Activated CD4-positive, alpha-beta memory T cell treated with anti-CD3 and anti-CD28 coated beads for 36 hours (primary cell): ENCODE measurements at places on chromosomes 12 and 14. TPM values are rescaled to one million over a fixed set of nuclear protein-coding genes. Genes with fewer than 3 reads are reported as not detected.

DNA sequence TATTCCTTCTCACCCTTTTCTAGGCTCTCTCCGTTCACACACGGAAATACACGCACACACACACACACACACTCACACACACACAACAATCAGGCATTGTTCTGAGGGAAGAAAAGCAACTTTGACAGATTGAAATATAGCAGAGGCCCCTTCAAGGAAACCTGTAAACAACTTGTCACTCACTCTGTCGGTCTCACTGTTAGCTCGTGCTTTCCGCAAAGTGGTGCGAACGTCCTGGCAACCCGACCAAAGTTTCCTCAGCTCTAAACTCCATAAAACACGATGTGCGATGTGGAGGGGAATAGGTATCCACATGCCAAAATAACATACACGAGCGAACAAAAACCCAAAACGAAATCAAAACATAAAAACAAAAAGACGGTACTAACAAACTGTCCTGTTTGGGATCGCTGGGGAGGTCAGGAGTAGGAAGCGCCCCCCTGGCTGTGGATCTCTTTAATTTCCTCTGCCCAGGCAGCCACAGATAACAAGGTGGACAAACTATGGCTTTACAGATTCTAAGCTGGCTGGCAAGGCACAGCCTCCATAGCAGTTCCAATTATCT lies 822 bp upstream of the SOX5 start:
- DNase-seq: no peak

DNA sequence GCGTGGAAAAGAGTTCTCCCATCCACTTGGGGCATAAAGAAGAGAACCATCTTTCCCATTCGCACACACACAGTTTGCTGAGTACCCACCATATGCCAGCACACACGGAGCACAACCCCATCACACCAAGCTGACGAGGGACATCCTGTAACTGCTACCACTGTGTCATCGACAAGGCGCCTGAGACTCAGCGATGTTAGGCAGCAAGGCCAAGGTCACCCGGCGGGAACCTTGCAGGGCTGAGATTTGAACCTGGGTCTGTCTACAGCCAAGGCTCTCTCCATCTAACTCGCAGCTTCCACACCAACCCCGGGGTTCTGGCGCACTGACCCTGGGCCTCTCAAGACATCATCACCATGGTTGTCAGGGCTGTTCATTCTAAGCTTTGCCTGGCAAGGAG lies 60.0 kb downstream of the CCDC85C start:
- DNase-seq: no peak

GRCh38 chr14:101065246-101065645 lies 161.7 kb upstream of the RTL1 start:
- no peak for DNase-seq

DNA sequence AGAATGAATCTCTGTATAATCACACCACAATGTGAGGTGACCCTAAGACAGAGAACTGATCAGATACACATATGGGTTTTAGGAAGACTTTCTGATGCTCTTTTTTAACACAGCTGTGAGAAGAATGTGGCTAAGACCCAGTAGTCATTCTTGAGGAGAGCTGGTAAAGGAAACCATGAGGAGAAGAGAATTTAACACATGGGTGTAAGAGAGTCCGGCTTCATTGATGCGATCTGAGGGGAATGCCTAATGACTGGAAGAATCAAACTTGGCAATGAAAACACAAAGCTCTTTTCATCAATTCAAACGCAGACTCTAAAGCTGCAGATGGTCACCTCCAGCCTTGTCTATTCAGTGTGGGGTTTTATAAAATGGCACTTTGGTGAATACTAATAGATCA lies 79.3 kb downstream of the FOXA1 start:
- no peak for DNase-seq

- DNase-seq: no peak
Measured at GRCh38 chr12:76014007-76014406, 17.6 kb downstream of the PHLDA1 start.

GRCh38 chr12:112179341-112179740 lies 54.0 kb downstream of the TRAFD1 start:
- no peak for DNase-seq

DNA sequence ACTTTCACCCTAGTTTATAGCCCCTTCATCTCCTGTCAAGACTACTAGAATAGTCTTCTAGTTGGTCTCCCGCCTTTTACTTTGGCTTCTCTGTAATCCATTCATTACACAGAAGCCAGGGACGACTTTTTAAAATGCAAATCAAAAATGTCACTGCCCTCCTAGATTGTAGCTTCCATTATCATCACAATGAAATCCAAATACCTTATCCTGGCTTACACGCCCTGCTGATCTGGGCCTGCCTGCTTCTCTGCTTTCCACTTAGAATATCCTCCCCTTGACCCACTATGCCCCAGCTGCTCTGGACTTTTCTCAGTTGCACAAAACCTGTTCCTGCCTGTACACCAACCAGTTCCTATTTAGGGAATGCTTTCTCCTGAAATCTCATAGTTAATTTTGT lies 4.5 kb upstream of the EEA1 start:
- no peak for DNase-seq

Gene TPH2
- not detected for total RNA-seq

Gene TGFB3
- total RNA-seq: 1.9 TPM

- DNase-seq: no peak
Measured at GRCh38 chr12:113242026-113242418, 20.8 kb downstream of the TPCN1 start.

DNA sequence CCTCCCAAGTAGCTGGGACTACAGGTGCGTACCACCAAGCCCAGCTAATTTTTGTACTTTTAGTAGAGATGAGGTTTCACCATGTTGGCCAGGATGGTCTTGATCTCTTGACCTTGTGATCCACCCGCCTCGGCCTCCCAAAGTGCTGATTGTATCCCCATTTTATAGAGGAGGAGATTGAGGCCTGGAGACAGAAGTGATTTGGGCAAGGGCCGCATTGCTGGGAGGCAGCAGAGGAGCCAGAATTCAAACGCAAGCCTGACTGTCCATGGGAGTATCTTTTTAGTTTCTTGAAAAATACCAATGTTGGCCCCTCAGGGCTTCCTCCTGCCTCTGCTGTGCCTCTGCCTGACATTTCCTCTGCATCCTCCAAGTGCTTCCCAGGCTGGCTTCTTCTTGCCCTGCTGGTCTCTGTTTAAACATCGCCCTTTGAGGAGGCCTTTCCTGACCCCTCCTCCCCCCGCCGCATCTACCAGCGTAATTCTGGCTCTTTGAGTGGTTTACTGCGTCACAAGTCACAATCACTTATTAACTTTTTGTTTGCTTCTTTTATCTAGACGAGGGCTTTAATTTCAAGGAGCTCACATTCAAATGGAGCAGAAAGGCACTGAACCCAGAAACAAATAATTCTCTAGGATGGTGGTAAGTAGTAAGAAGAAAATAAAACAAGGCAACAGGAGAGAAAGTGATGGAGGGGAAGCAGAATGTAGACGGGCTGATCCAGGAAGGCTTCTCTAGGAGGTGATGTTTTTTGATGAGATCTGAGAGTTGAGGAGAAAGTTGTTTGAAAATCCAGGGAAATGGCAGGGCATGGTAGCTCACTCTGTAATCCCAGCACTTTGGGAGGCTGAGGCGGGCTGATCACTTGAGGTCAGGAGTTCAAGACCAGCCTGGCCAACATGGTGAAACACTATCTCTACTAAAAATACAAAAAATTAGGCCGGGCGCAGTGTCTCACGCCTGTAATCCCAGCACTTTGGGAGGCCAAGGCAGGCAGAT lies 91.0 kb upstream of the MED13L start:
- DNase-seq: no peak

Gene GPRC5A
- 0.10 TPM for total RNA-seq

Gene KCNMB4
- 1.5 TPM for total RNA-seq

DNA sequence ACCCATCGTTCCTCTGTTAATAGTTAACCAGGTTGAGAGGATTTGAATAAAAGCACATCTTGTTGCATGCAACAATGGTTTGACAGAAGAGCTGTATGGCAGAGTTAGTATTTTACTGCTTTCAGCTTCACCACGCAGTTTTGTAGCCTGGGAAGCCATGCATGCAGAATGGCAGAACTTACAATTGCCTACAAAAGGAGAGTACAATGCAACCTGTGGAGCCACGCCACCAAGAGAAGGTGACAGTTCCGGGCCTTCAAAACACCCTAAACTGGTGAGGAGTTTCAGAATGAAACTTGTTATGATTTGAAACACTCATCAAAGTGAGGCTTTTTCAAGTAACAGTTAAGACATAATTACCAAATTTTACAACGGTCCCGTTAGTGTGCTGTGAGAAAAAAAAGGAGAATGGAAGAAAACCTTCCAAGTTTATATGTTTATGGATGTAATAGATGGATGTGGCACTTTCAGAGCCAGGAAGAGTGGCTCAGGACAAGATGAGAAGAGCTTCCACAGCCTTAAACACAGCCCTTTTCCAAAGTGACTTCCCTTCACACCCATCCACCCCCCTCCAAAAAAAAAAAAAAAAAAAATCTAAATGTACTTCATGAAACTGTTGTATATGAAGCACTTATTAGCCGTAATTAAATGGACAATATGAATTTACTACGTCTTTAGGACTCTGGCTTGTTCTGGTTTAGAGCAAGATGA lies 158.7 kb downstream of the EGLN3 start:
- no peak for DNase-seq

- no peak for DNase-seq
Measured at GRCh38 chr14:71651228-71651627, 281.0 kb upstream of the RGS6 start.

- DNase-seq: no peak
Measured at GRCh38 chr14:68726093-68726695, 66.7 kb downstream of the ZFP36L1 start.

Gene SYCP3
- 0.07 TPM for total RNA-seq

Gene GPR162
- not detected for total RNA-seq

- no peak for DNase-seq
Measured at GRCh38 chr12:129729170-129729569, 174.7 kb downstream of the TMEM132D start.

DNA sequence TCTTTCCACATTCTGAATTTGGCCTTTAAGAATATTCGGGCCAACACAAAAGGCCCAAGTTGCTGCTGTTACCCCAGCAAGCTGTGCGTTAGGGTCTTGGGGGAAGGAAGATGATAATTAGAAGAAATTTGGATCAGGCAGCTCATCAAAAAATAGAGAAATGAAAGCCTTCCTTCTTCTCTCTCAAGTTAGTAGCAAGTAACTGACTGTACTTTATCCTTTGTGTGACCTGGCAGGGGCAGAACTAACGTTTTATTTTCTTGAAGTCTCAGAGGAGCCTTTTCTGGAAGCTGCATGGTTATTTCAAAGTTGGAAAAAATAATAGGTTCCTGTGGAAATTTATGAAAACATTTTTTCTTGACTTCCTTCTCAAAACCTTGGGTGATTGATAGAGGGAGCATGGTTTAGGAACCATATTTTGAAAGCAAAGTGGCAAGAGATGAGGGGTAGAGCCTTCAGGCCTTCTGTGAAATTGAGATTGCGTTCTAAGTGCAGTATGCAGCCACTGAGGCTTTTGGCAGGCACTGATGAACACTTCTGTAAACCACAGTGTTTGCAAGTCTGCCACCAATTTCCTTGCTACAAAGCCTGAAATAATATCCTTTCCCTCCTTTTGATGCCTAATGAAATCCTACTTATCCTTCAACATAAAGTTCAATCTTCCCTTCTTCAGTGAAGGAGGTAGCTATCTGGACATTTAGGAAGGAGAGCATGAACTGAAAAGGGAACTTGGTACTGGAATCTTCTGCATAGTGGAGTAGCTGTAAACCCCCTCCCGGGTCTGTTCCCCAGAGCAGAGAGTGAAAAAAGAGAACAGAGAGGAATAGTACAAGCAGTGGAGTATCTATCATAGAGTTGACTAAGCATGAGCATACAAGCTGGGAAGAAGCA lies 123.2 kb downstream of the FGD4 start:
- DNase-seq: no peak

DNA sequence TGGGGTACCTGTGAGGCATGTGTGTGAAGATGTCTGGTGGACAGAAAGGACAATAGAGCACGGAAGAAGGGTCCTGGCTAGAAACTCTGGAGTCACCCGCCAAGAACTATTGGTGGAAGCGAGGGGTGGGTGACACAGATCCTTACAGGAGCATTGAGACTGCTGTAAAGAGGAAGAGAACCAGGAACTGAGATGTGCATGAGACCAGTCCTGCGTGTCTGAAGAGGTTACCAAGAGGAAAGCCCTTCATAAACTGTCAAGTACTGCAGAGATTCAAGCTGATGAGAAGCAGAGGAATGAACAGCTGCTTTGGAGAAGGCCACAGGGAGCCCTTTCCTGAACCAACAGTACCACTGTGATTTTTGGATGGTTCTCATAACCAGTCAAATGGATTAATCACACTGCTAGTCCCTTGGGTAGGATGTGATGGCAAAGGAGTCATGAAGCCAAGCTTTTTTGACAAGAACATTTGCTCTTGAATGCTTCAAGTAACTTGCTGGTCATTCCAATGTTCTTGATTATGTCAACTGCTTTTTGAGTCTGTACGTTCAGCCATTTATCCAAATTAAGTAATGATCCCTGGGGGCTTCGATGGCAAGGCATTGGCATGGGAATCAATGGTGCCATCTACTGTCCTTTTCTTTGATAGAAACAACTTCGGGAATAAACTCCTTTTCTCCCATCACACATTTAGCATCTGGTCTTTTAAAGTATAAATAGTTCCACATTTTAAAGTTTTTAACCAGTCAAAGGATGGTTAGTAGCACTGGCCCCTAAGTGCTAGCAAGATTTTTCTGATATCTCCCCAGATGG lies 42.9 kb downstream of the GPR135 start:
- no peak for DNase-seq

Gene LRP1-AS
- total RNA-seq: not detected

Gene ACSM4
- total RNA-seq: not detected

- DNase-seq: no peak
Measured at GRCh38 chr14:105182296-105183020, 1.3 kb upstream of the NUDT14 start.

DNA sequence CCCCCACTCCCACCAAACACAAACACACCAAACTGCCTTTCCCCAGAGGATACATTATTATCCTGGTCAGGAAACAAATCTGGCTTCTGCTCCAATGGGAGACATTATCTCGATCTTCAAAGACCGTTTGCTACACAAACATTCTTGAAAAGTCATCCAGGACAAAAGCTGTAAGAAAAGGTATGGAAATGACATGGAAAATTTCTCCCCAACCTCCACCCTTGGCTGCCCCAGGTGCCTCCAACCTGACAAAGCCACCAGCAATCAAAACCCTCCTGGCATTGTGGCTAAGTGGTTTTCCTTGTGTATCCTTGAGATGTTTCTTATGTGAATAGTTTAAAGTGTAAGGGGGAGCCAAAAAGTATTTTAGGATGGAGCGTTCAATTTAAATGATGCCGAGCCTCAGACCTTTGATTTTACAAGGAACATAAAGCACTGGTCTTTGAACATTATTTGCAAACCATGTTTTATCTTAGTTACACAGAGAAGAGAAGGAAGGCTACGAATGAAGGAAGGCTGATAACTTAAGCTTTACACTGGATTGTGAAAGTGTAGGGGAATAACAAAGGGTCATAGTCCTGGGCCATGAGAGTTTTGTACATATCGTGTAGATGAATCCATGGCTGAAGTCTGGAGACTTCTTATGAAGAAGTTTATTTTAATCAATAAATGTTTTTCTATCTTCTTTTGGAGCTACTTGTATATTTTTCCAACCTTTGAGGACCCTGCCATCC lies 418.9 kb upstream of the TMTC1 start:
- DNase-seq: no peak

Gene IFNG-AS1
- 1.1 TPM for total RNA-seq

GRCh38 chr12:87152841-87153528 lies 876.2 kb downstream of the C12orf50 start:
- no peak for DNase-seq

Gene GARIN6
- total RNA-seq: not detected

Gene CELA1
- total RNA-seq: 0.24 TPM

GRCh38 chr14:91911474-91912032 lies 35.9 kb downstream of the FBLN5 start:
- DNase-seq: peak; percentile 55
